Foreskin melanocyte (primary cell): ENCODE measurements at places on chromosomes 11 and 22.
A peak's percentile ranks its signal among the peaks of the same experiment; 100 is the strongest.

DNA sequence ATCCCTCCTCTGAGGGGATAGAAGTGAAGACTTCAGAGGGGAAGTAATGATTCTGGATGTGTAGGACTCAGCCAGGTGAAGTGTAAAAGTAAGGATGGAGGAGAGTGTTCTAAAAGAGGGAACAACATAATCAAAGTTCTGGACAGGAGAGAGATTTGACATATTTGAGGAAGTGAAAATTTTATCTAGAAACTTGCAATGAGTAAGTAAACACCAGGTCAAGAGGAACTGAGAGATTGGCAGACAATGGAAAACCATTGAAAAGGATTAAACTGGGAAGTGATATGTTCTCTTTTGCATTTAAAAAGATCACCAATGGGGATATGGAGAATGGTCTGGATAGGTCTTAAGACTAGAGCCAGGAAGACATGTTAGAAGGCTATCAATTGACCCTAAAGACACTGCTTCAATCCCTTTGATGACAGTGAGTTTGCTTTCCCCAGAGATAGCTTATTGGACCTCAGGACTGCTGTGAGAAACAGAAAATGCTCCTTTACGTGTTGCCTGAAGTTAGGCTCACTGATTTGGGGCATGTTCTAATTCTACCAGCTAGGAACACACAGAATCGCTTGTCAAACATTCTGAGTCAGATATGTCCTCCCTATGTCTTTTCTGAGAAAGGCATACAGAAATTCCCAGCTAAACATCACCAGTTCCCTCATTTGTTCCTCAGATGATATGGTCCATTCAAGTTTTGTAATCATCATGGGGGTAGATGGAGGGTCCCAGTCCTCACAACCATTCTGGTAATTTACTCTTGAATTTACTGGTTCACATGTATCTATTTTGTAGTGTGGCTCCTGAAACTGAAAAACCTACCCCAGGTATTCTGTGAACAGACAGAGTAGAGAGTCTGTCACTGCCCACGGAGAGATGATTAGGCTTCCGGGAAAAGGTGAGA, 144.9 kb downstream of the MAML2 start:
- DNase-seq = no peak

- DNase-seq = no peak
Measured at GRCh38 chr22:33271390-33272161, 213.4 kb upstream of the SYN3 start.

DNA sequence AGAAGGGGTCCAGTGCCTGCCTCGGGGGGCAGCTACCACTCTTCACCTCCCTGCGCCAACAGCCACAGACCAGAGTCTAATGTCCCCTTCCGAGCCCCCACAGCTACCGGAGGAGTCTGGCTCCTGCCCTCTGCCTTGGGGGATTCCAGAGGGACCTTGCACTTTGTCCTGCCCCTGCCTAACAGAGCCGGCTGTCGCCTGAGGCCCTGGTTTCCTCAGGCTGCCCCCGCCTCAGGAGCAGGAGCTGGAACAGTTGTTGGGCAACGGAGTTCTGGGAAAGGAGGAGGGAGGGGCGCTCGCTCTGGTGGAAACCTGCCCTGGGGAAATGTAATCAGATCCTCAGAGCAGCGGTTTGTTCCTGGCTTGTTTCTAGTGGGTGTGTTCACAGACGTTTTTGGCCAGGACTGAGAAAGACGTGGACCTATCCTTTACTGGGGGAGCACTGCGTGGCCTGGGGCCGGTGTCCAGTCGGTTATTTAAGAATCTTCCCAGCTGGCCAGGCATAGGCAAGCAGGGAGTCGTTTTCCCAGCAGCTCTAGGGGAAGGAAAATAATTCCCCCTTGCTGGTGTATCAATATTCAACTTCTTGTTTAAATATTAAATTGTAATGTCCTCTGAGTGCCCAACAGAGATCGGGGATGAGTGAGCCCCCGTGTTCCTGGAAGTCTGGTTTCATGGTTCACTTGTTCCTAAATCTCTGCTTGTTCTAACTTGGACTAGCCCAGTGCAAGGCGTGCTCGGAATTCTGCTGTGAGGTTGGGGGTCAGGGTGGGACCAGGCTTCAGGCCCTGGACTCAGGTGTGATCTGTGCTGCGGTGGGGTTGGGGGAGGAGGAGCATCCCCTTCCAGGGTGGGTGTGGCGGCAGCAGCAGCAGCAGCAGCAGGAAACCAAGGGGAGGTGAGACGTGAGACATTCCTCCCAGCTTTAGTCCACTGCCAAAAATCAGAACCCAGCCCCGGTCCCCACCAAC, 32.1 kb downstream of the A4GALT start:
- peak; percentile 42 for DNase-seq

DNA sequence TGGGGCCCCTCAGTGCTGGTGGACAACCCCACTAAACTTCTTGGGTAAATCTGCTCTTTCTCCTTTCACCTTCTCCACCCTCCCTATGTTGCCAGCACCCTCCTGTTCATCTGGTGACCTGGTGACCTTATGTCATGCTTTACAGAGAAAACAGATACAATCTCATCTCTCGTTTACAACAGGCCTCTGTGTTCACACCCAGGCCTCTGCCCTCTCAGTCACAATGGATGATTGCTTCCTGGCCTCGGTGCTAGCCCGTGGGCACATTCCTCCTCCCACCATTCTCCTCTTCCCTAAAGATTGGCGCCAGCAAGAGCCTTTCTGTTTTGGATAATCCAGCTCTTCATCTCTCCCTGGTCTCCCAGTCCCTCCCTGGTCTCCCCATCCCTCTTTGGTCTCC, 12.3 kb upstream of the PNPLA3 start:
- DNase-seq = peak; percentile 67

DNA sequence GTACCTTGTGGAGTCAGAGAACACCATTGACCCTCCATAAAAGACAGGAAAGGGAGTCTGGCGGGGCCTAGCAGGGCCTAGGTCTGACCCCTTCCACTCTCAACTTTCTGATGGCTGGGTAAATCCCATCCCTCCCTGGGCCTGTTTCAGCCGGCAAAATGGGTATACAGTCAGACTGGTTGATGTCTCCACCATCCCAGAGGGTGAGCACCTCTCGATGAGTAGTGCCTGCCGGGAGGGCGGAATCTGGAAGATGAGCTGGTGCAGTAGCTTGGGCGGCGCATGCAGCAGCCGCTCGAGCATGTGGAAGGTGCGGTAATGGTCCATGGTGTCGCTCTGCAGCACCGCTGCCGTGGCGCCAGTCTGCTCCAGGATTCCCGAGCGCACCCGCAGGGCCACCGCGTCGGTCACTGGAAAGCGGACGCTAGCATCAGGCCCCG, 528 bp downstream of the FIBP start:
- no peak for DNase-seq

- DNase-seq = no peak
Measured at GRCh38 chr11:24833573-24833972, 336.7 kb downstream of the LUZP2 start.

GRCh38 chr11:65435411-65435931, 12.9 kb downstream of the NEAT1 start:
- no peak for DNase-seq

GRCh38 chr22:19325296-19325948, 33.9 kb upstream of the CLTCL1 start:
- DNase-seq = peak; percentile 8

- DNase-seq = no peak
Measured at GRCh38 chr11:31922450-31922849, 111.3 kb upstream of the PAX6 start.

DNA sequence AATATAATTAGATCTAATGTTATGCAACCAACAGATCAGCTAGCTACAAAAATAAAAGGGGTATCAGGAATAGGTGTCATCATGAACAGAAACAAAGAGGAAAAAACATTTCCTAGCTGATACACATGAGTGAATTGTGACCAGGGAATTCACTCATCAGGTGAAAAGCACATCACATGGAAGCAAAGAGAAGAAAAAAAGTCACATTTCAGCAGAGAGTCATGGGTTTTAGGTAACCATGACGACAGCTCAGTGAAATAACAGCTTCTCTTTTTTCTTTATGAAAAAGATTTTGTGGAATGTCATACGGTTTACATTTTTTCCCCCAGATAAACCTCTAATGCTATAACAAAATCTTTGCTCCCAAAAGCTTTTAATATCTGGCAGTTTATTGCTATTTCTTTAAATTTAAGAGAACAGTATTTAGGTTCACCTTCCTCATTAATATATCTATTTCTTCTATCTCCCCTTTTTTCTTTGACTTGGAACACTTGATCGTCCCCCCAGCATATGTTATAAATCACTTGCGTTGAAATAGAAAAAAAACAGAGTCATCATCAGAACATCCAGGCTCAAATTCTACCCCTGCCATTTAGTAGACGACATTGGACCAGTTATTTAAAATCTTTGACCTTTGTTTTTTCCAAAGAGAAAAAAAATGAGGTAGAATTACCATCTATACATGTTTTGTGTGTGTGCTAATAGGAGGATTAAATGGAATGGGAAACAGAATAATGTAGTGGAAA, 5.3 kb downstream of the TYR start:
- peak; percentile 73 for DNase-seq

DNA sequence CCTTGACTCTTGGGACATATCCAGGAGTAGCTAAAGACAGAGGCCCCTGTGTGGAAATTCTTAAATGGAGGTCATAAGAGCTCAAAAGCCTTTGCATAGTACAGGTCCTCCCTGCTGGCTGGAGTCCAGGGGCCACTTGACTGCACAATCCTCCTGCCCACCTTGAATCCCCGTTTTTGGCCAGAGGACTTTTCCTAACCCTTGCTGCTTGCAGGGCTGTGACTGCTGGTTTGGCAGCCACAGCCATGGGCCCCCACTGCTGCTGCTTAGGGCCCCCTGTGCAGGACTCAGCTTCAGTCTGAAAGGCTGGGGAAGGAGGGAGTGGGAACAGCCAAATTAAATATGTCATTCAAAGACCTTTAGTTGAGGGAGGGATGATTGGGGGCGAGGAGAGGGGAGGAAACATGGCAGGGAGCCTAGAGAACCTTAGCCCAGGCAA, 33.4 kb downstream of the ARHGAP1 start:
- DNase-seq = no peak

- peak; percentile 38 for DNase-seq
Measured at GRCh38 chr11:133082841-133083488, 449.3 kb downstream of the OPCML start.

DNA sequence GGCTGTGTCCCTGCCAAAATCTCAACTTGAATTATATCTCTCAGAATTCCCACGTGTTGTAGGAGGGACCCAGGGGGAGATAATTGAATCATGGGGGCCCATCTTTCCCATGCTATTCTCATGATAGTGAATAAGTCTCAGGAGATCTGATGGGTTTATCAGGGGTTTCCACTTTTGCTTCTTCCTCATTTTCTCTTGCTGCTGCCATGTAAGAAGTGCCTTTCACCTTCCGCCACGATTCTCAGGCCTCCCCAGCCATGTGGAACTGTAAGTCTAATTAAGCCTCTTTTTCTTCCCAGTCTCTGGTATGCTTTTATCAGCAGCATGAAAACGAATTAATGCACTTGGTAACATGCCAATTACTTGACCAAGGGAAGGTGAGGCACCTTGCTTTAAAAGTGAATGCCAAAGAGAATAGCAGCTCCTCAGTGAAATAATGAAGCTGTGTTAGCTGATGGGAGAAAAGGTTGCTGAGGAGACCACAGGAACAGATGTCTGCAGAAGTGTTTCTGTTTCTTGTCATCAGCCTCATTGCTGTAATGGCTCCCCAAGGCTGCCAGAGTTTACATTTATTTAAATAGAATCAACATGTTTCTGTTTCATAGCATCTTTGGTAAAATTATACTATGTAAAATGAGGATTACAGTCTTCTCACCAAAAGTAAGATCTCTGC, 89.0 kb upstream of the CD44 start:
- DNase-seq = no peak

DNA sequence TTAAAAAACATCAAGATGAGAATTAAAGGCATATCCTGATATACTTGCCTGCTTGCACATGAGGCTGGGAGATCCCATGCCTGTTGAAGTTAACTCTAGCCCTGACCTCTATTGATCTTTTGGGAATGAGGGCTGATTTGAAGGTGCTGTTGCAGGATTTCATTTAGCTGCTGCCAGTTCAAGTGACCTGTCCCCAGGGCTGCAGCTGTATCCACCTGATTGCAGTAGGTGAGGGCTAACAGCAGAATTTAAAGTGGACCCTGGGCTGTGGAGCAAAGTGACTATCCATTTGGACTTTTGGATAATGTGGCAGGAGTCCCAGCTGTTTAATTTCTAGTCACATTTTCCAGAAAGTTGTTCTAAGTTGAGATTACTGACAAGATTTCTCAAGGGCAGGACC, 50.8 kb upstream of the HORMAD2 start:
- DNase-seq = no peak

- peak; percentile 49 for DNase-seq
Measured at GRCh38 chr22:28798810-28799605, 1.4 kb downstream of the XBP1 start.

DNA sequence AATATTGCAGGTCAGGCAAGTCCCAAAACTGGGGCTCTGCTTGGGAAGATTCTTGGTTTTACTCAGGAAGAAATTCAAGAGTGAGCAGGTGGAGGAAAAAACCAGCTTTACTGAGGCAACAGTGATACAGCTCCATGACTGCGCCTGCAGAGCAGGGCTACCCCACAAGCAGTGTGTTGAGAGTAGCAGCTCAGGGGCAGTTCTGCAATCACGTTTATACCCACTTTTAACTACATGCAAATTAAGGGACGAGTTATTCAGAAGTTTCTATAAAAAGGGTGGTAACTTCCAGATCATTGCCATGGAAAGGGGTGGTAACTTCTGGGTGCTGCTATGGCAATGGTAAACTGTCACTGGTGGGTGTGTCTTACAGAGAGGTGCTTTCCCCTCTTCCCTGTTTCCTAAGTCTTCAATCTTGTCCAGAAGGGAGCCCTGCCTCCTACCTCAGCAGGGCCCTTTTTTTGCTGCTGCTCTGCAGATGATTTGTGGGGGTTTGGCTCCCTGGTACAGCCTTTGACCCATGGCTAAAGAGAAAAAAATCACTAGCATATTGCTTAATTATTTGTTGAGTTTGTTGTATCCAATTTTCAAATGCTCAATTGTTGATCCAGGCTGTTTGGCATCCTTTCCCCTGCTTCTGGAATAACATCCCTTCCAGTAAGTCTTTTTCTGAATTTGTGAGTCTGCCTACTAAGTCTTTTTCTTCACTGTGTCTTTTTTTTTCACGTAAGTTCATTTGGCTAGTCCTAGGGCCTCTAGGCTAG, 30.0 kb upstream of the ME3 start:
- no peak for DNase-seq

DNA sequence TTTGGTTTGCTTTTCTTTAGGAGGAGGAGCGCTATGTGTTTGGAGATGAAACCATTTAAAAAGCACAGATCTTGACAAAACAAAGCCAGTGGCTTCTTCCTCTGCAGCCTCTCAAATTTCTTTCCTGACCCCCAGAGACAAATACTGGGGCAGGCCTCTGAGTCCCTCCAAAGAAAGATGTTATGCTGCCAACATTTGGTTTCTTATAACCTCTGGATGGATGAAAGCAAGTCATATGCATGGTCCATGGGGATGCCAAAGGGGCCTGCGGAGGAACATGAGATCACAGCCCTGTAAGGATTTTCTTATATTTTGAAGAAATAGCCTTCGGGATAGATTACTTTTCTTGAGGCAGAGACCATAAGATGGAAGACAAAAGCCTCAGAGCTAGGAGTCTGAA, 179.1 kb downstream of the TENM4 start:
- no peak for DNase-seq

DNA sequence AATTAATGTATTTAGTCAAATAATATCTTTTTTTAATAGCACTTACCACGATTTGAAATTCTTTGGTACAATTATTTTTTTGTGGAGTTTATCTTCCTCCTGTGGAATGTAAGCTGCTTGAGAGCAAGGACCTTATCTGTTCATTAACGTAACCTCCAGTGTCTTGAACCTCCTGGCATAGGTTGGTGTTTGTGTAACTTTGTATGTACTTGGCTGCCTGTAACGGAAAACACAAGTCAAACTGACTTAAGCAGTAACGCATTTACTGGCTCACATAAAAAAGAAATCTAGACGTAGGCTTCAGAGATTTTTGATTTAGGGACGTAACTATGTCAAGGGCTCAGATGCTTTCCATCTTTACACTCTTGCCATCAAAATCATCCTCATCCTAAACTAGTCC, 56.1 kb downstream of the ARHGEF12 start:
- DNase-seq = no peak
